ENCODE measurements at places on chromosomes 5 and 9. TPM values are rescaled to one million over a fixed set of nuclear protein-coding genes. Genes with fewer than 3 reads are reported as not detected.

Gene C5orf24
- 15.9 TPM for polyA plus RNA-seq

Gene GPR150
- 2.1 TPM for polyA plus RNA-seq

- no peak overlapping the region for H3K27ac ChIP-seq
- H3K4me1 ChIP-seq, result no peaks in the 10 kb centered on the region
- no peak overlapping the region for H3K4me3 ChIP-seq
Measured at GRCh38 chr5:1934801-1935429, 52.2 kb upstream of the IRX4 start.

GRCh38 chr5:100667161-100667630 is 132.0 kb downstream of the FAM174A start:
- no peaks in the 10 kb centered on the region for H3K27me3 ChIP-seq
- no peak overlapping the region for H3K27ac ChIP-seq

GRCh38 chr9:38347271-38347671 is 45.2 kb upstream of the ALDH1B1 start:
- no peak overlapping the region for H3K4me3 ChIP-seq
- DNase-seq, result no peak
- H3K36me3 ChIP-seq, result no peaks in the 10 kb centered on the region
- no peaks in the 10 kb centered on the region for H3K4me1 ChIP-seq
- no peaks in the 10 kb centered on the region for H3K27me3 ChIP-seq

DNA sequence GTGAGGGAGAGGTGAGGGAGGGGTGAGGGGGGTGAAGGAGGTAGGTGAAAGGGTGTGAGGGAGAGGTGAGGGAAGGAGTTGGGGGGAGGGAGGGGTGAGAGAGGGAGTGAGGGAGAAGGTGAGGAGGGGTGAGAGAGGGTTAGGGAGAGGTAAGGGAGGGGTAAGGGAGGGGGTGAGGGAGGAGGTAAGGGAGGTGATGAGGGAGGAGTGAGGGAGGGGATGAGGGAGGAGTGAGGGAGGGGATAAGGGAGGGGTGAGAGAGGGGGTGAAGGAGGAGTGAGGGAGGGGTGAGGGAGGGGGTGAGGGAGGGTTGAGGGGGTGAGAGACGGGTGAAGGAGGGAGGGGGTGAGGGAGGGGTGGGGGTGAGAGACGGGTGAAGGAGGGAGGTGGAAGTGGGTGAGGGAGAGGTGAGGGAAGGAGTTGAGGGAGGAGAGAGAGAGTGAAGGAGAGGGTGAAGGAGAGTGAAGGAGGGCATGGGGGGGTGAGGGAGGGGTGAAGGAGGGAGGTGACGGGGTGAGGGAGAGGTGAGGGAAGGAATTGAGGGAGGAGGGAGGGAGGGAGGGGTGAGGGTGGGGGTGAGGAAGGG is 18.5 kb downstream of the NINJ1 start:
- no peak overlapping the region for H3K4me3 ChIP-seq
- no peaks in the 10 kb centered on the region for H3K36me3 ChIP-seq

- no peaks in the 10 kb centered on the region for H3K36me3 ChIP-seq
- H3K4me1 ChIP-seq, result no peaks in the 10 kb centered on the region
- no peak overlapping the region for H3K27ac ChIP-seq
- DNase-seq, result no peak
- H3K4me3 ChIP-seq, result no peak overlapping the region
Measured at GRCh38 chr5:39117401-39117800, 43.2 kb upstream of the RICTOR start.

Gene MARCOL
- polyA plus RNA-seq, result not detected

Gene SPAG8
- polyA plus RNA-seq, result 1.6 TPM

- no peaks in the 10 kb centered on the region for H3K4me1 ChIP-seq
- no peaks in the 10 kb centered on the region for H3K36me3 ChIP-seq
- H3K4me3 ChIP-seq, result no peak overlapping the region
- no peak overlapping the region for H3K27ac ChIP-seq
- no peaks in the 10 kb centered on the region for H3K27me3 ChIP-seq
Measured at GRCh38 chr9:100437860-100438805, 11.2 kb downstream of the MSANTD3 start.

GRCh38 chr9:34546834-34547827 is 24.3 kb upstream of the ENHO start:
- H3K4me1 ChIP-seq, result no peaks in the 10 kb centered on the region
- H3K36me3 ChIP-seq, result no peaks in the 10 kb centered on the region
- no peaks in the 10 kb centered on the region for H3K27me3 ChIP-seq
- H3K27ac ChIP-seq, result no peak overlapping the region

Gene TMEM8B
- 17.2 TPM for polyA plus RNA-seq

- no peak overlapping the region for H3K4me3 ChIP-seq
- H3K36me3 ChIP-seq, result no peaks in the 10 kb centered on the region
- DNase-seq, result no peak
- H3K27ac ChIP-seq, result no peak overlapping the region
- H3K27me3 ChIP-seq, result no peaks in the 10 kb centered on the region
- no peaks in the 10 kb centered on the region for H3K4me1 ChIP-seq
Measured at GRCh38 chr9:134891713-134892112, 11.1 kb downstream of the FCN2 start.

- no peaks in the 10 kb centered on the region for H3K27me3 ChIP-seq
- no peaks in the 10 kb centered on the region for H3K4me1 ChIP-seq
- DNase-seq, result no peak
- H3K36me3 ChIP-seq, result no peaks in the 10 kb centered on the region
- no peak overlapping the region for H3K4me3 ChIP-seq
Measured at GRCh38 chr5:122420091-122420490, 108.1 kb downstream of the SNCAIP start.

Gene DCP2
- 2.7 TPM for polyA plus RNA-seq

- H3K36me3 ChIP-seq, result no peaks in the 10 kb centered on the region
- no peaks in the 10 kb centered on the region for H3K27me3 ChIP-seq
- no peak overlapping the region for H3K27ac ChIP-seq
- no peaks in the 10 kb centered on the region for H3K4me1 ChIP-seq
- H3K4me3 ChIP-seq, result no peak overlapping the region
- DNase-seq, result no peak
Measured at GRCh38 chr9:108618906-108619550, 236.8 kb downstream of the ACTL7B start.

Gene ROR2
- 0.91 TPM for polyA plus RNA-seq

Gene LRRC26
- not detected for polyA plus RNA-seq

- H3K27ac ChIP-seq, result no peak overlapping the region
- no peaks in the 10 kb centered on the region for H3K27me3 ChIP-seq
- no peaks in the 10 kb centered on the region for H3K36me3 ChIP-seq
- H3K4me1 ChIP-seq, result no peaks in the 10 kb centered on the region
Measured at GRCh38 chr9:112872019-112872418, 18.7 kb downstream of the SLC46A2 start.

DNA sequence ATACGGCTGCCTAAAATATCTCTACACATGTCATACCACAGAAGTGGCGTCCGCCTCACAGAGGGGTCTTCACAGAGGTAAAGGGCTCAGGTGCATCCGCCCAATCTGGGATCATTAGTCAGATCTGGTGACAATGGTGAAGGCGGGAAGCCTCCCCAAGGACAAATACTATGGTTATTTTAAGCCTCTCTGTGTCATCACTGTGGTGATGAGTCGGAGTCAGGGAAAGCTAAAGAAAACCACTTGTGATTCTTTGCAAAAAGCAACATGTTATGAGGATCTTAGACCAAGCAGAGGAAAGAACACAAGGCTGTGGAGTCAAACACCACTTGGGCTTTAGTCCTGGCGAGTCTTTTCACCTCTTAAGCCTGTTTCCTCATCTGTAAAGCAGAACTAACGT is 190.4 kb downstream of the DRD1 start:
- H3K36me3 ChIP-seq, result no peaks in the 10 kb centered on the region
- no peak overlapping the region for H3K27ac ChIP-seq
- H3K4me3 ChIP-seq, result no peak overlapping the region
- no peaks in the 10 kb centered on the region for H3K4me1 ChIP-seq
- H3K27me3 ChIP-seq, result no peaks in the 10 kb centered on the region

- H3K27me3 ChIP-seq, result no peaks in the 10 kb centered on the region
- peak overlapping the region; percentile 81 for H3K27ac ChIP-seq
- peaks cover 6% of the 10 kb centered on the region for H3K4me1 ChIP-seq
- no peaks in the 10 kb centered on the region for H3K36me3 ChIP-seq
- DNase-seq, result no peak
- no peak overlapping the region for H3K4me3 ChIP-seq
Measured at GRCh38 chr5:131379723-131380122, 115.9 kb downstream of the CDC42SE2 start.

- DNase-seq, result no peak
- no peaks in the 10 kb centered on the region for H3K4me1 ChIP-seq
- H3K36me3 ChIP-seq, result no peaks in the 10 kb centered on the region
Measured at GRCh38 chr9:26685818-26686217, 206.8 kb downstream of the CAAP1 start.

Gene PCDHGC5
- 0.09 TPM for polyA plus RNA-seq

GRCh38 chr5:178104492-178104891 is 8.8 kb upstream of the N4BP3 start:
- no peak for DNase-seq
- no peak overlapping the region for H3K27ac ChIP-seq
- H3K36me3 ChIP-seq, result no peaks in the 10 kb centered on the region
- H3K4me1 ChIP-seq, result no peaks in the 10 kb centered on the region
- no peak overlapping the region for H3K4me3 ChIP-seq
- no peaks in the 10 kb centered on the region for H3K27me3 ChIP-seq
